ENCODE measurements at places on chromosomes 12 and 14.

GRCh38 chr14:45038865-45039264 lies 45.1 kb upstream of the PRPF39 start:
- H3K4me3 ChIP-seq, result no peak overlapping the region
- no peaks in the 10 kb centered on the region for H3K27me3 ChIP-seq
- H3K27ac ChIP-seq, result no peak overlapping the region
- H3K4me1 ChIP-seq, result no peaks in the 10 kb centered on the region
- DNase-seq, result no peak

GRCh38 chr12:65449400-65449799 lies 170.9 kb downstream of the MSRB3 start:
- H3K27ac ChIP-seq, result peak overlapping the region; percentile 69
- no peaks in the 10 kb centered on the region for H3K36me3 ChIP-seq
- H3K4me1 ChIP-seq, result peaks cover 84% of the 10 kb centered on the region
- no peaks in the 10 kb centered on the region for H3K27me3 ChIP-seq
- no peak for DNase-seq

DNA sequence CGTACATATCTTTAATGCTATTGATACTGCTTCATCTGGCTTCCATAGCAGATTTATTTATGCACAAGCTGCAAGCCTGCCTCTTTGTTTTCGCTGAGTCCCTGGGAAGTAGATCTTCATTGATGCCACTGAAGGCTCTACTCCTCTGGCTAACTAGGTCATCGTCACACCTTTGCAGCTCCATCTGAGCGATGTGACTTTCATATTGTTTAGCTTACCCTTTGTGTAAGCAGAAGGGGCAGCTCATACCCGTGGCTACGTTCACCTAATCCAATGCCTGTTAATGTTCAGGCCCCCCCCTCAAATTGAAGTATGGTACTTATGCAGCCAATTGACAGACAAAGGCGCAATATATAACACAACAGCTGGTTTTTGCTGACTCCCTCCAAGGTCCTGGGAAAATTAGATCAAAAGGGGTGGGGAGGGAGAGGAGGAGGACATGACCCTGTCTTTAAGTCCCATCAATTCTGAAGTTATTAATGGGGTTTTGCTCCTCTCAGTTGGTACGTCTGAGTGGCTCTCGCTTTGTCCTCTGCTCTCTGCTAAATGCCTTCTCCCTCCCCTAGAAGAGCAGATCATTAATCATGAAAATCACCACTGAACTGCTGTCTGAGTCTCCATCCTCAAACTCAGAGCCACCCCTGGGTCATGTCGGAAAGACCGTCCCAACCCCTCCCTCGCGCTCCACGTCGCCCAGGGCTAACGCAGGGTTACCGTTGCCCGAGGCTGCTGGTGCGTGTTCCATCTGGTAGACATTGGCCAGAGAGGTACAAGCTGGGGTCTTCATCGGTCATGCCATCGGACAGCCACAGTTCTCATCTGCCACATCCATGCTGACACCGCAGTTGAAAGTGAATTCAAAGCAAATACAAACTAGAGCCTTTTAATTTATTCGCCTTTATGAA lies 128.8 kb downstream of the ADGRD1 start:
- H3K36me3 ChIP-seq, result no peaks in the 10 kb centered on the region
- H3K27me3 ChIP-seq, result peaks cover 8% of the 10 kb centered on the region
- no peak overlapping the region for H3K27ac ChIP-seq
- H3K4me1 ChIP-seq, result no peaks in the 10 kb centered on the region
- no peak for DNase-seq

GRCh38 chr14:96574171-96574632 lies 72.0 kb downstream of the PAPOLA start:
- H3K4me1 ChIP-seq, result no peaks in the 10 kb centered on the region
- no peak overlapping the region for H3K4me3 ChIP-seq
- H3K27me3 ChIP-seq, result no peaks in the 10 kb centered on the region
- no peaks in the 10 kb centered on the region for H3K36me3 ChIP-seq
- DNase-seq, result no peak

DNA sequence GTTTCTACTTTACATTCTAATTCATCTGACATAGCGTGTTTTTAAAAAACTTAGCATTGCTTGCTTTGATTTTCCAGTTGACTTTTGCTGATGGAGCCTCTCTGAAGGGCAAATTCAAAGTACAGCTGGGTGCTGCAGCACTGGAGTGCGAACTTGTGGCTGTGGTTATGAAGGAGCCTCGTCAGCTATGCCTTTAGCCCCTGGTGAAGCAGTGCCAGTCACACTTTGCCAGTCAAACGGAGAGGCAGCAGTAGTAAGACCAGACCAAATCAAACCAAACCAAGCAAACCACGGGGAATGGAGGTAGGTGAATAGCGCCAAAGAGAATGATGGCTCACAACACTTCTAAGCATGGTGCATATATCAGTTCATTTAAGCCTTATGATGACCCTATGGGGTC lies 15.1 kb upstream of the SLC38A2 start:
- peaks cover 57% of the 10 kb centered on the region for H3K4me1 ChIP-seq
- H3K27me3 ChIP-seq, result no peaks in the 10 kb centered on the region
- no peak overlapping the region for H3K4me3 ChIP-seq
- DNase-seq, result no peak
- H3K27ac ChIP-seq, result 0 out of 2 replicates have a peak overlapping the region, but pooled peaks have one; percentile 94
- H3K36me3 ChIP-seq, result no peaks in the 10 kb centered on the region

DNA sequence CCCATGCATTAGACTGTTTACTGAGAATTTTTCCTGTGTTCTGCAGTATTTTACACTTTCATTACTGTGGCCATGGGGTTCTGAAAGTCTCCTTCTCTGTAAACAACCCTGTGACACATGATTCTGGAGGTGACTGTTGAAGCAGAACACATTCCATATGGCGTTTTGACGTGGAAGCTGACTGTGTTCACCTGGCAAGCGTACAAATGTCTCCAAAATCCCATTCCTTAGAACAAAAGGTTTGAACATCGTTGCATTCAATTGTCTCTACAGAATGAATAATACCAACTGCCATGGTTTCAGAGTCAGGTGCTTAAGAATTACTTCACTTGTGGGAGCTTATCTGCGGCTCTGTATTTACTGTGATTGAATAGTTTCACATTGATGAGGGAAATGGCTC lies 485.6 kb upstream of the TMEM132C start:
- no peak overlapping the region for H3K4me3 ChIP-seq
- H3K4me1 ChIP-seq, result no peaks in the 10 kb centered on the region
- H3K27me3 ChIP-seq, result no peaks in the 10 kb centered on the region
- no peak for DNase-seq
- H3K36me3 ChIP-seq, result no peaks in the 10 kb centered on the region

DNA sequence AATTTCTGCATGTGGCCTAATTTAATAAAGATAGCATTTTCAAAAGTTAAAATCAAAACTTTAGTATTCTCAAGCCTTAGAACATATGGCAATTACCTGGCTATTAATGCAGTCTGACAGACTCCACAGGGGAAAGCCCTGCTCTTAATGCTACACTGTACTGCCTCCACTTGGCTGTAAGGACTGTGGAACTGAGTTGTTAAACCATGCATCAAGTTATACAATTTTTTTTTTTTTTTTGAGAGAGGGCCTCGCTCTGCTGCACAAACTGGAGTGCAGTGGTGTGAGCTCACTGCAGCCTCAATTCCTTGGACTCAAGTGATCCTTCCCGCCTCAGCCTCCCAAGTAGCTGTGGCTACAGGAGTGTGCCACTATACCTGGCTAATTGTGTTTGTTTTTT lies 19.0 kb upstream of the NDUFA12 start:
- no peaks in the 10 kb centered on the region for H3K27me3 ChIP-seq
- H3K4me3 ChIP-seq, result no peak overlapping the region
- DNase-seq, result no peak
- H3K4me1 ChIP-seq, result peaks cover 4% of the 10 kb centered on the region
- no peak overlapping the region for H3K27ac ChIP-seq

DNA sequence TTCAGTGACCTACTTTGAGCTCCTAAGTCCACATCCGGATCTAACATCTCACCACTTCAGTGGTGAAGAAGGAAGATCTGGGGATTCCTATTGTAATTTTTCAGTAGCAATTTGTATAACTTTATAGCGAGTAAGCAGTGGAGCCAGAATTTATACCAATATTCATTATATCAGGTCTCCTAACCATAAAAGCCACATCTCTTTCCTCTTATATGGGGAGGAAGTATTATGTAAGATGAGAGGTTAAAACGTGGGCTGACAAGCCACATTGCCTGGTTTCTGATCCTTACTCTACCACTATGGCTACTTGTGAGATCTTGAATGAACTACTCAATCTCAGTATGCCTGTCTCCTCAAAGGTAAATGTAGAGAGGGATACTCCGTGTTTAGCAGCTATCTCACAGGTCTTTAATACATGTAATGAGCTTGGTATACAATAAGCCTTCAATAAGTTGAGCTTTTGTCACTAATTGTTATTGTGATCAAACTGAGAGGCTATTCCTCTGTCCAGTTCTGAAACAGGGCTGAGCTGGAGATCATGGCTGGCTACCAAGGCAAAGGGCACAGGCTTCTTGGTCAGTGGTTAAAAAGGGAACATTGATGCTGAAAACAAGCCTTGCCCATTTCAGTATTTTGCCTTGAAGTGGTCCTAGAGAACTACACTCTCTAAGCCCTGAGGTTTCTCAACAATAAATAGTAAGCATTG lies 3.3 kb upstream of the TMEM117 start:
- DNase-seq, result no peak
- no peak overlapping the region for H3K4me3 ChIP-seq
- no peaks in the 10 kb centered on the region for H3K27me3 ChIP-seq
- no peak overlapping the region for H3K27ac ChIP-seq
- H3K4me1 ChIP-seq, result peaks cover 16% of the 10 kb centered on the region
- no peaks in the 10 kb centered on the region for H3K36me3 ChIP-seq

DNA sequence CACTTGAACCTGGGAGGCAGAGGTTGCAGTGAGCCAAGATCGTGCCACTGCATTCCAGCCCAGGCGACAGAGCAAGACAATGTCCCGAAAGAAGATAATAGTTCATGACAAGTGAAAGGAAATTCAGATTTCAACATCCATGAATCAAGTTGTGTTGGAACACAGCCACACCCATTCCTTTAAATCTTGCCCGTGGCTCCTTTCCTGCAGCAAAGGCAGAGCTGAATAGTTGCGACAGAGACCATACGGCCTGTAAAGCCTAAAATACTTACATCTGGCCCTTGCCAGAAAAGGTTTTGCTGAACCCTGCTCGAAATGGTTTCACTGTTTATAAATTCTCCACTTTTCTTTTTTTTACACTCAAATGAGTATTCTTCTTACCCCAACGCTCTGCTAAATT lies 17.7 kb upstream of the ITPK1 start:
- H3K27ac ChIP-seq, result no peak overlapping the region
- no peak for DNase-seq
- no peaks in the 10 kb centered on the region for H3K36me3 ChIP-seq
- H3K4me3 ChIP-seq, result no peak overlapping the region
- peaks cover 11% of the 10 kb centered on the region for H3K4me1 ChIP-seq

- no peak for DNase-seq
- no peak overlapping the region for H3K4me3 ChIP-seq
- no peak overlapping the region for H3K27ac ChIP-seq
These were observed 4.9 kb downstream of the PLEKHG3 start for GRCh38 chr14:64709126-64709525.

- no peak for DNase-seq
- H3K4me1 ChIP-seq, result no peaks in the 10 kb centered on the region
- H3K27me3 ChIP-seq, result no peaks in the 10 kb centered on the region
- H3K36me3 ChIP-seq, result no peaks in the 10 kb centered on the region
These were observed 176.7 kb upstream of the DYRK2 start for GRCh38 chr12:67471810-67472209.

GRCh38 chr12:71682466-71682865 lies 3.4 kb upstream of the TMEM19 start:
- no peaks in the 10 kb centered on the region for H3K27me3 ChIP-seq
- H3K27ac ChIP-seq, result no peak overlapping the region
- no peaks in the 10 kb centered on the region for H3K36me3 ChIP-seq
- H3K4me1 ChIP-seq, result peaks cover 19% of the 10 kb centered on the region

DNA sequence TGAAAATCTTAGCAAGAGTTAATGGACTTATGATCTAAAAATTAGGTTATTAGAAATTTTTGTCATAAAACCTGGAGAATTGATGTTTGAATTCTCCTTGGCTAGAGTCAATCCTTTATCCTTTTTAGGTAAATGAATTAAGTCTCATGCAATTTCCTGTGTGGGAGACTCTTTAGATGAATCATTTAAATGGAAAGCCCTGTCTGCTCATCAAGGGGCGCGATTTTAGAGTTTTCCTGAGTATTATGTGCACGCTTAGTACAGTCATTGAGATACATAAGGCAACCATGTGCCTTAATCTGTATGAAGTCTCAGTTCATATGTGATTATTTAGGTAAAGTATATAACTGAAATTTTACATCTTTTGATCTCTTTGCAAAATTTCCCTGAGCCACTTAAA lies 974.7 kb downstream of the NRXN3 start:
- H3K27ac ChIP-seq, result no peak overlapping the region
- no peak overlapping the region for H3K4me3 ChIP-seq
- no peaks in the 10 kb centered on the region for H3K36me3 ChIP-seq
- no peaks in the 10 kb centered on the region for H3K27me3 ChIP-seq
- no peaks in the 10 kb centered on the region for H3K4me1 ChIP-seq

- no peaks in the 10 kb centered on the region for H3K27me3 ChIP-seq
- H3K36me3 ChIP-seq, result no peaks in the 10 kb centered on the region
- peaks cover 15% of the 10 kb centered on the region for H3K4me1 ChIP-seq
- no peak for DNase-seq
These were observed 218.6 kb upstream of the SLC38A2 start for GRCh38 chr12:46590991-46591703.

GRCh38 chr14:24761141-24761540 lies 127.2 kb upstream of the GZMB start:
- no peaks in the 10 kb centered on the region for H3K27me3 ChIP-seq
- H3K36me3 ChIP-seq, result no peaks in the 10 kb centered on the region
- no peaks in the 10 kb centered on the region for H3K4me1 ChIP-seq
- H3K27ac ChIP-seq, result no peak overlapping the region

GRCh38 chr12:101018540-101018939 lies 191.5 kb downstream of the SLC5A8 start:
- no peaks in the 10 kb centered on the region for H3K27me3 ChIP-seq
- DNase-seq, result peak; percentile 59
- no peaks in the 10 kb centered on the region for H3K36me3 ChIP-seq
- no peak overlapping the region for H3K27ac ChIP-seq
- H3K4me1 ChIP-seq, result peaks cover 21% of the 10 kb centered on the region

- no peaks in the 10 kb centered on the region for H3K36me3 ChIP-seq
- H3K4me3 ChIP-seq, result no peak overlapping the region
- H3K27me3 ChIP-seq, result no peaks in the 10 kb centered on the region
- peaks cover 65% of the 10 kb centered on the region for H3K4me1 ChIP-seq
- DNase-seq, result no peak
These were observed 76.3 kb downstream of the PHLDA1 start for GRCh38 chr12:75955251-75955650.

DNA sequence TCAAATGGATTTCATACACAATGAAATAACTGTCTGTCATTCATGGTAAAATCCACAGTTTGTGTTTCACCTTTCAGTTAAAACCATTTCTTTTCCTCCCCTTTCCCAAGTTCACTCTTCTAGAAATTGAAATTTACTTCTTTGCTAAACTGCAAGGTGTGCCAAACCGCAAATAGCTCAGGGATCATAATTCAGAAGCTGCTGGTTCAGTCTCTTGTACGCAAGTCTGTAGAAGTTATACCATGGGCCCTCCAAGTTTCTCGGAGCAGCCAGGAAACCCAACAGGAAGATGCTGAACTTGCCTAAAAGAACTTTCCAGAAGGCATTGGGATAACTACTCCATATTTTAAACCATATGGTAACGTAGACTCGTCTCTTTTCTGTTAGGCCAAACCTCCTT lies 268.9 kb downstream of the FLRT2 start:
- H3K27ac ChIP-seq, result no peak overlapping the region
- H3K36me3 ChIP-seq, result no peaks in the 10 kb centered on the region
- H3K4me1 ChIP-seq, result no peaks in the 10 kb centered on the region
- H3K4me3 ChIP-seq, result no peak overlapping the region

All from HCT116 (cell line).